ENCODE measurements at places on chromosomes 5 and 9.

DNA sequence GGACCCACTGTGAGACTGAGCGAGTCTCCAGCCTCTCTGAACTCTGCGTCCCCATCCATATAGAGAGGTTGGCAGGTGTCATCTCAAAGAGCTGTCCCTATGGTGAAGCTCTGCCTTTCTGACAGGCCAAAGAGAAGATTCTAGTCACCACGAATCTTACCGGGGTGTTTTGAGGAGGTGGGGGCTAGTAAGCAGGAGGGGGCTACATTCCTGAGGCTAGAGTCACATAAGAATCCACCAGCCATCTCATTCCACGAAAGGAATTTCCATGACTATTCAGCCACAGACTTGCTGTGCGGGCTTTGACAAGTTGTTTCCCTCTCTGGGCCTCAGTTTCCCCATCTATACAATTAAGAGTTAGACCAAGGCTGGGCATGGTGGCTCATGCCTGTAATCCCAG is 16.3 kb downstream of the PDGFRB start:
- no peak for DNase-seq

GRCh38 chr9:76400534-76401096 is 6.4 kb upstream of the RFK start:
- DNase-seq, result no peak

DNA sequence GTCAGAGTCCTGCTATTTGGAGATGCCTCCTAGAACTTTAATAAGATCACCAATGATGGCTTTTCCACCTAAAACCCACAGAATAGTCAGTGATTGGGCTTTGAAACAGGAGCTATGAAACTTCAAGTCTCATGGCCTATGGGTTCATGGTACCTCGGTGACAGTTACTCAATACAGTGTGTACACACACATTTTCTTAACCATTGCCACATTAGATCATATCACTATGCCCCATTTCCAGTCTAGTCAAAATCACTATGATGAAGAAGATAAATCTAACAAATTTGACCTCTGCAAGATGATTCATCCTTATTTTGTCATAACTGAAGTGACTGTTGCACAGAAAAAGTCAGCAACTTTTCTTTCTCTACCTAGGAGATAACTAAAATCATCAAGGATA is 86.8 kb upstream of the OR13F1 start:
- no peak for DNase-seq

- no peak for DNase-seq
These were observed 186.0 kb downstream of the NXNL2 start for GRCh38 chr9:88721025-88721424.

DNA sequence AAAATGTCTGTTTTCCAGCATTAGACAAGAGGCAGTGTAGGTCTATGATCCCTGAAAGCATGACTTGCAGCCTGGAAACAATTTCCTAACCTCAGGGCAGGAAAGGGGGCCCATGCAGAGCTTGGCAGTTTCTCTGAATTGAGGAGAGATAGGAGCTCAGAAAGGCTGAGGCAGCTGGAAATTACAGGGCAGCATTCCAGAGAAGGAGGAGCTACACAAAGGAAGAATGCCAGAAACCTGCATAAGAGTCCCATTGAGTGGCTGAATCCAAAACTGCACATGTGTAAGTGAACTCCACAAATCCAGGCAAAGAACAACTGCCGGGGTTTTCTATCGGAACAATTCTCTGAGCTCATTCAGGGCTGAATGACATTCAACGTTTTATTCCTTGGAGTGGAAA is 346.8 kb downstream of the PIK3R1 start:
- DNase-seq, result no peak

GRCh38 chr5:37116359-37116758 is 132.8 kb downstream of the CPLANE1 start:
- no peak for DNase-seq

DNA sequence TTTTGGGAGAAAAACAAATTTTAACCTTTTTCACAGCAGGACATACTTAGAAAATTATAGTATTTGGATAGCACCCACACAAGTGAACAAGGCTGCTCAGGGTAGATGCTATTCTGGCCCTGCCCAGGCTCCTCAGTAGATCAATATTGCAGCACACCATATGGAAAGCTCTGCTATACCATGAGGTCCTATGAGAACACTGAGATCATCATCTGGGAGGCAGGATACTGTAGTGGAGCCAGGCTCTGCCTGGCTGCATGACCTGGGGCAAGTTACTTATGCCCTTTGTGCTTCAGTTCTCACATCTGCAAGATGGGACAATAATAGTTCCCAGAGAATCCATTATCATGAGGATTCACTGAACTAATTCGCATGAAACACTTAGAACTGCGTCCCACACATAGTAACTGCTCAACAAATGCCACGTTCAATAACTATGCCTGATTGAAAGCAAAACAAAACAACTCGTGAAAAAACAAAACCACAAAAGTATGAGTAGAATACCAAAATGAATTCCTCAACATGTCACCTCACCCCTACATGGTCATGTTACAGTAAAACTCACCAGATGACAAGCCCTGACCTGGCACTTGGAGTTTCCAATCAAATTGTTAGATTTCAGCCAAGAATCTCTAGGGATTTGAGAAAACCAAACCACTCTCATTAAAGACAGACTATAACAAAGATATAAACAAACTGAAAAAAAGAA is 31.9 kb downstream of the ARSB start:
- no peak for DNase-seq

- no peak for DNase-seq
These were observed 20.2 kb downstream of the NNT start for GRCh38 chr5:43623048-43623680.

GRCh38 chr5:54017580-54017979 is 292.8 kb downstream of the ARL15 start:
- no peak for DNase-seq

GRCh38 chr9:23659346-23660006 is 166.6 kb downstream of the ELAVL2 start:
- DNase-seq, result no peak

DNA sequence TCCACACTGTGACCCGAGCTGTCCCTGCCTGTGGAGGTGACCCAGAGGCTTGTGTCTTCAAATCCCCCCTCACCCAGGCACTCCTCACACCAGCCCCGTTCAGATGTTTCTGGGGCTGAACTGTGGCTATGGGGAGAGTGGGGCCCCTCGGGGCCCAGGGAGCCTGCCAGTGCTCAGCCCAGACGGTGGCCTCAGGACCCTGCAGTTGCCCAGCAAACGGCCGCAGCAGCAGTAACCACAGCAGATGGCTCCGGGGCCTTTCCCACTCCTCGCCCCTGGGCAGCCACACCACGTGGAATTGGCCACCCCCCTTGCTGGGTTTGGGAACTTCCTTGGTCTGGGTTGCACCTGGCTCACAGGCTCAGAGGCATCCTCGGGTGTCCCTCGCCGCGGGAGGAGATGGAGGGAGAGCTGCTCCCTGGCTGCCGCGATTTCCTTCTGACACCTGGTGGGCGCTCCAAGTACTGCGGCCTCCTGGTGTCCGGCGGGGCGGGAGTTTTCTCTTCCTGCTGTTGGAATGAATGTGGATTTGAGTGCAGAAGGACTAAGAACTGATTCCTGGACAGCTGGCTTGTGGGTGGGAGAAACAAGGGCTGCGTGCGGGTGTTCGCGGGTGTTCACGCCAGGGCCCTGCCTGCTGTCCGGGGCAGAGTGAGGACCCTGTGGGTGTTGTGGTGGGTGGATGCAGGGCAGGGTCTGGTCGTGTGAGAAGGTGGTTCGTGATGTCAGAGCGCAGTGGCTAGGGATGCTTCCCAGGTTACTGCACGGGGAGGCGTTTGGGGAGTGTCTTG is 97.5 kb downstream of the COL5A1 start:
- no peak for DNase-seq

GRCh38 chr5:157366741-157367674 is 93.0 kb upstream of the NIPAL4 start:
- DNase-seq, result no peak

GRCh38 chr9:129579294-129579693 is 41.6 kb downstream of the C9orf50 start:
- DNase-seq, result no peak

- DNase-seq, result no peak
These were observed 548.3 kb downstream of the SEMA5A start for GRCh38 chr5:8997542-8998070.

GRCh38 chr9:93828331-93829097 is 126.6 kb downstream of the BARX1 start:
- DNase-seq, result no peak

DNA sequence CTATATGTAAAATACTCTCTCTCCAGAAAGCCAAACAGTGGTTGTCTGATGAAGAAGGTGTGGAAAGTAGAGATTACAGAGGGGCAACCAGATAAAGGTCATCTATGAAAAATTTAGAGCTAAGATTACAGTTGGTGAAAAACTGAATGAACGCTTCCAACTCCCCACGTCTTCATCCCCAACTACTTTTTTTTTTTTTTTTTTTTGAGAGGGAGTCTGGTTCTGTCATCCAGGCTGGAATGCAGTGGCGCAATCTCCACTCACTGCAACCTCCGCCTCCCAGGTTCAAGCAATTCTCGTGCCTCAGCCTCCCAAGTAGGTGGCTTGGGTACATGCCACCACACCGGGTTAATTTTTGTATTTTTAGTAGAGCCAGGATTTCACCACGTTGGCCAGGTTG is 64.3 kb downstream of the RAPGEF6 start:
- no peak for DNase-seq

- DNase-seq, result no peak
These were observed 25.4 kb downstream of the TYRP1 start for GRCh38 chr9:12718482-12719026.

GRCh38 chr5:102863058-102863457 is 108.0 kb downstream of the PAM start:
- DNase-seq, result no peak

DNA sequence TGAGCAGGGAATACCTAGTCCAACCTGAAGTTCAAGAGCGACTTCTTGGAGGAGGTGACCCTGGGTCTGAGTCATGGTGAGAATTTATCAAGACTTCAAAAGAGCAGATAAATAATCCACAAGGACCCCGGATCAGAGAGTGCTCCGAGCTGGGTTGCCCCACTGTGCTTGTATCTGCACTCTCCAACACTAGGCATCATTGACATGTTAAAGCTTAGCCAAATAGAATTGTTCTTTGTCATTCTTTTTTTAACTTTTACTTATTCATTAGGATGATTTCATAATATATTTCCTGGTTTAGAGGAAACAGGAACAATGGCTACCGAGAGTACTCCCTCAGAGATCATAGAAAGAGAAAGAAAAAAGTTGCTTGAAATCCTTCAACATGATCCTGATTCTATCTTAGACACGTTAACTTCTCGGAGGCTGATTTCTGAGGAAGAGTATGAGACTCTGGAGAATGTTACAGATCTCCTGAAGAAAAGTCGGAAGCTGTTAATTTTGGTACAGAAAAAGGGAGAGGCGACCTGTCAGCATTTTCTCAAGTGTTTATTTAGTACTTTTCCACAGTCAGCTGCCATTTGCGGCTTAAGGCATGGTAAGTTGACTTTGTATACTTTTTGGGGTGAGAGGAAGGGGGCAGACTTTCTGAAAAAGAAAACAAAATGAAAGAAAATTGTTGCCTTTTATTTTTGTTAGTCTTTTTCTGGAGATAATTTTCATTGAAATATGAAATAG is at the start of gene CARD6:
TSS of gene CARD6 (plus strand) at position 300 of the 738 bp plus-strand sequence. CDS start at position 316, 16 bp downstream.
- no peak for DNase-seq

DNA sequence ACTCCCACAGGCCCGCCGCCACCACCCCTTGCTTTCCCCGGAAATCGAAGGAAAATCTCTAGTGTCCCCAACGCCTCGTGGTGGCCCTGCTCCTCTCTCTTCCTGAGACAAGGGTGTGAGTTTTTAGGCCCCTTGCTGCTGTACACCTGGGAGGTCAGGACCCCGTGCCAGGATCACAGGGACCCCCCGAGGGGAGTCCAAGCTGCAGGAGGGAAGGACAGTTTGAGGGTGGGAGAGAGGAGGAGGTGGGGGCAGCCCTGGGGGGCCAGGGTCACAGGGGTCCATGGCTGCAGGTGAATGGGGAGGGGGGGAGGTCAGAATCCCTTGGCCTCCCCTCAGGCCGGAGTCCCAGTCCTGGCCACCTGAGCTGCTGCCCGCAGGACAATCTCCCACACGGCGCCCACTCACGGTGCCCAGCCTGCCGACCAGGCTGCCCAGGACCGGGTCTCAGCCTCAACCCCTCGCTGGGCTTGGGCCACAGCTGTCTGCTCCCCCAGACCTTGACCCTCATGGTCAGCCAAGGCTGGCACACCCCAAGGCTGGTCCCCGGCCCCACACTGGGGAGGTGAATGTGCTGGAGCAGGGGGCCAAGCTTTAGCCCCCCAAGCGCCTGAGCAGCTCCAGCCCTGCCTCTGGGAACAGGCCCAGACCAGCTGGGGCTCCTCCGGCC is 19.9 kb downstream of the TPPP start:
- DNase-seq, result no peak

DNA sequence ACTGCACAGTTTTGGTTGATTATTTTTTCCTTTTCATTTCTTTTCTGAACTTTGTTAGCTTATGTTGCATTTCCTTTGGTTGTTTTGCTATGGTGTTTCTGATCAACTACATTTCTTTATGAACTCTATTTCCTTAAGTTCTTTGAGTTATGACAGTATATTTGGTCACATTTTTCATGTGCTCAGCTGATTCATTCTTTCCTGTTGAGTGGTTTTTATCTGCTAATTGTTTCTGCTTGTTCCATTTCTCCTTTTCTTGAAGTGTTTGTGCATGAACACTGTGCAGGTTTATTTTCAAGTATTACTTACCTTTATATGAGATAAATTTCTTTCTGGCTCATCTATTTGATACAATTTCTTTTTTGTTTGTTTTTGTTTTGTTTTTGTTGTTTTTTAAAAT is 50.9 kb upstream of the MACIR start:
- no peak for DNase-seq

DNA sequence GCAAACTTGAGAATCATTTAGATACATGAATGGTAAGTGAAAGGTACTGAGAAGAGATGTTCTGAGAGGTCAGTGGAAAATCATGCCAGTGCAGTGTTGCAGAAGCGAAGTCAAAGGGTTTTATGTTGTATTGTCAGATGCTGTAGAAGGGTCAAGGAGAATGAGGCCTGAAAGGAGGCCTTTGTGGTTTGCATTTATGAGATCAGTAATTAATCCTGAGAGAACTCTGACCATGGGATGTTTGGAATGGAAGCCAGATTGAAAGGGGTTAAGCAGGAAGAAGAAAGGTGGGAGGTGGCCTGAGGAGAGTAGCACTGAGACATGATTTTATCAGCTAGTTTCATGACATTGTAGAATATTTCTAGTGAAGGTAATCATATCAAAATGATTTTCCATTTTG is 97.8 kb downstream of the ZSWIM6 start:
- no peak for DNase-seq

DNA sequence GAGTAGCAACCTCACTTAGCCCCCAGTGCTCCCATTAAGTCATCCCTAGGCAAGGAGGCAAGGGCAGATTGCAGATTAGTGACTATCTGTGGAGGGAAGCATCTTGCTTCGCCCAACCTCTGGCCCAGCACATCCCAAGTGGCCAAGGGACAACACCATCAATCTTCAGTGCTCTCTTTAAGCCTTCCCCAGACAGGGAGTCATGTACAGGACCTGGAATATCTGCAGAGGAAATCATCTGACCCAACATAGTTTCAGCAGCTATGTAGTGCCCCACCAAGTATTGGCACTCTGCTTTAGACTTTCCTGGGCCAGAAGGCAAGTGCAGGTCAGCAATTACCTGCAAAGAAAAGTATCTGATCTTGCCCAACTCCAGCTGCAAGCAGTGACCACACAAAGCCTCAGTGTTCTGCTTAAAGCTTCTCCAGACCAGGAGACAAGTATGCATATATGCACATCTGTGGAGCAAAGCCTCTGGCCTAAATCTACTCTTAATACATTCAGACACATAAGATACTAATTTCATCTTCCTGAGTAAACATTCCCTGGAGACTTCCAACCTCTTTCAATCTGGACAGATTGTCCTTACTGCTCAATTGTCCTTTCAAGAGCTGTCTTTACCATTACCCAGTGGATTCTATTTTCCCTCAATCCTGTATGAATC is 224.8 kb upstream of the VLDLR start:
- DNase-seq, result no peak
